SIG-M5 (cell line): ENCODE measurements at places on chromosomes 12 and 14.

GRCh38 chr12:131260954-131261353 is 307.2 kb downstream of the ADGRD1 start:
- DNase-seq, result no peak

- DNase-seq, result no peak
These were observed 26.6 kb upstream of the NFYB start for GRCh38 chr12:104164634-104165033.

DNA sequence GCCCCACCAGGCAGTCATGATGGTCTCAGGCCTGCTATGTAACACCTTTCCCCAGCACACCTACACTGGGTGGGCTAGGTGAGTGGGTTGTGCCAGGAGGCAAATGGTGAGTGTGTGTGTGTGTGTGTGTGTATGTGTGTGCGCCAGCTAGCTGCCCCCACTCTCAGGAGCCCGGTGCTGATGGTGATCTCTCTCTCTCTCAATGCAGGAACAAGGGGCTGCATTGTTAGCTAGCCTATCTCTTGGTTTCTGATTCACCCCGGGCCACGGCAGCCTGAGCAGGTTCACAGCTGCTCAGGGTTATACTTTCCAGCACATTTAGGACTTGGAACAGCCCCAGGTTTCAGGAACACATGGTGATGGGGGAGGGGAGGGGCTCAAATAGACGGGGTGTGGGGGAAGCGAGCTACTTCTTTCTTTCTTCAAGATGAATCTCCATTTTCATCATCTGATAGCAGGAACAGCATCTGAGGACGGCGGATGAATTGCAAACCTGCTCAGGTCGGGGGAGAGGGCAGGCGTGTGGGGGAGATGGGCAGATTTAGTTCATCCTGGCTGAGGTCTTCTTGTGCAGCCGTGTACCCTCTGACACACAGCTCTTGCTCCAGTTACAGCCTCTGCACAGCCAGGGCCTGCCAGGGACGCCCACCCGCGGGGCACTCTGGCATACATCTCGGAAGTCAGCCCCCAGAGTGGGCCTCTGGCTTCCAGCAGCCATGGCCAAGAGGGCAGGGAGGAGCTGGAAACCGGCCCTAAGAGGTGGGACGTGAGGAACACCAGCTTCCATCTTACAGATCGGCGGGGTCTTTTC is 137.6 kb downstream of the ZFP36L1 start:
- no peak for DNase-seq

DNA sequence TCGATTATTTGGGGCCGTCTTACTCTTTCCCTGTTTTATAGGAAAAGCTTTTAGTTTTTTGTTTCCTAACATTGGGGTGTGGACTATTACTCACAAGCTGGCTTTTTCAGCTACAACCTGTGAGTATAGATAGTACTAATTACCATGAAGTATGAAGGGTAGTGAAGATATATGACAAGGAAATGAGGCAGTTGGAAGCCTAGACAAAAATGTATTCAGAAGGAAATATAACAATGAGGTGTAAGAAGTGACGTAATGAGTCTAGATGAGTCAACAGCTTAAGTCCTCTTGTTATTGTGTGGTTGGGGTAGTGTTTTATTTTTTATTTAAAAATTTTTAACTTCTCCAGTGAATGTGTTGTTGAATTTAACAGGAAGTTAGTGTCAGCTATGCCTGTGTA is 804.5 kb downstream of the NRXN3 start:
- no peak for DNase-seq

DNA sequence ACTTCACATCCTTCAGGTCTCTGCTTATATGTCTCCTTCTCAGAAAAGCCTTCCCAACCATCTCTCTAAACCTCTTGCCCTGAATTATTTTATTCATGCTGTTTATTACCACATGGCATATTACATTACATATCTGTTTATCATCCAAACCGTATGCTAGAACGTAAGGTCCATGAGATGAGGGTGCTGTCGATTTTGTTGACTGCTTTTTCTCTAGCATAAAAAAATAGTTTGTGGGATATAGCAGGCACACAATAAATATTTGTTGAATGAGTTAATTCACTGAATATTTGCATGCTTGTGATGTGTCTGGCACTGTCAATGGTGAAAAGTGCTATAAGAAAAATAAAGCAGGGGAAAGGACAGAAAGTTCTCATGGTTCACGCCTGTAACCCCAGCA is 22.9 kb downstream of the SAMD4A start:
- DNase-seq, result no peak

DNA sequence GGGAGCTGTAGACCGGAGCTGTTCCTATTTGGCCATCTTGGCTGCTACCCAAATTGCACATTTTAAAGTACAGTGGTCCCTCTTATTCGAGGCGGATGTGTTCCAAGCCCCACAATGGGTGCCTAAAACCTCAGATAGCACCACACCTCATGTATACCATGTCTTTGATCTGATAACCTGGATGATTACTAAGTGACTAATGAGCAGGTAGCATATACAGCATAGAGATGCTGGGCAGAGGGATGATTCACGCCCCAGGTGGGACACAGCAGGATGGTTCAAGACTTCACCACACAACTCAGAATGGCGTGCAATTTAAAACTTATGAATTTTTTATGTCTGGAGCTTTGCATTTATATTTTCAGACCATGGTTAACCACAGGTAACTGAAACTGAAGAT is 255.0 kb downstream of the AKAP6 start:
- DNase-seq, result no peak

DNA sequence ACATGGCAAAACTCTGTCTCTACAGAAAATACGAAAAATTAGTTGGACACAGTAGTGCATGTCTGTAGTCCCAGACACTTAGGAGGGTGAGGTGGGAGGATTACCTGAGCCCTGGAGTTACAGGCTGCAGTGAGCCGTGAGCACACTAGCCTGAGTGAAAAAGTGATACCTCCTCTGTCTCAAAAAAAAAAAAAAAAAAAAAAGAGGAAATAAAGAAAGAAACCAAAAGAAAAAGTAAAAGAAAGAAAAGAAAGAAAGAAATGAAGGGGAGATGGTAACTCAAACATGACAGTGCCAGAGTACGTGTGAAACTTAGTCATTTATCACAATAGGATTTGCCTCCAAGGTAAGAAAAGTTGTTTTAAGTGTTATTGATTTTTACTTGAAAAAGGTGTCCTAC is 407.0 kb upstream of the MGAT4C start:
- no peak for DNase-seq

GRCh38 chr14:105389534-105389933 is 8.8 kb upstream of the TEX22 start:
- DNase-seq, result no peak
